Urothelium cell line (cell line): ENCODE measurements at places on chromosomes 5 and 9.

GRCh38 chr9:113503131-113503541 is 39.6 kb downstream of the RGS3 start:
- no peak for DNase-seq

GRCh38 chr5:149712439-149713147 is 17.5 kb upstream of the PPARGC1B start:
- no peak for DNase-seq

GRCh38 chr9:99222416-99223270 is 561 bp downstream of the SEC61B start:
- DNase-seq = no peak

- DNase-seq = peak; percentile 71
These were observed 97.4 kb downstream of the DAP start for GRCh38 chr5:10663489-10664179.

DNA sequence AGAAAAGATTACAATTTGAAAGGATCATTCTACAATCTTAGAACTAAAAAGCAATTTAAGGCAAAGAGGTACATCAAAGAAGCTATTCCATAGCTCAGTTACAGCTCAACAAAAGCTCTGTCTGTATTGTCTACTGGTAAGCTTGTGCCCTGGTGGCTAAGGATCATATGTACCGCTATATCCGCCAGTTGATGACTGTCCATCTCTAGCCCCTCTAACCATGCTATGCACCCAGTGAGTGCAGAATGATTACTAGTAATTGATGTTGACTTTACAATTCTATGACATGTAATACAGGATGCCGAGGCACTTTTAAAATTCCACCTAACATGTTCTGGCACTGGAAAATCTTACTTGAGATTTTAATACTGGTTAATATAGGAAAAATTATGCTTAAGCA is 13.1 kb downstream of the LOX start:
- DNase-seq = no peak

DNA sequence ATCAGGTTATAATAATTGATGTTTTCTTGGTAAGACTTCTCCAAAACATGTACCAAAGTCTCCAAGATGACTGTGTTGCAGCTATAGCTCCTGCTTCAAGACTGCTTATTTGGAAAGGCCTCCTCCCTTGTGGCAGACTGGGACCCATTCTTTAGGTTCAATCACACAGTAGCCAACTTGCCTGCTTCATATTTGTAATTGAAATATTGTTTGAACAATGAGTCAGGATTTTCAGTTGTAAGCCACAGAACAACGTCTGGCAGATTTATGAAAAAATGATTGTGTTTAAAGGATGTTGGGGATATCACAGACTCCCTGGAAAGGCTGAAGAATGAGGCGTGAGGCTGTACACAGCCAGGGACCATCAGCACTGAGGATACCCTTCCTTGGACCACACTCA is 458.9 kb downstream of the MED10 start:
- no peak for DNase-seq

DNA sequence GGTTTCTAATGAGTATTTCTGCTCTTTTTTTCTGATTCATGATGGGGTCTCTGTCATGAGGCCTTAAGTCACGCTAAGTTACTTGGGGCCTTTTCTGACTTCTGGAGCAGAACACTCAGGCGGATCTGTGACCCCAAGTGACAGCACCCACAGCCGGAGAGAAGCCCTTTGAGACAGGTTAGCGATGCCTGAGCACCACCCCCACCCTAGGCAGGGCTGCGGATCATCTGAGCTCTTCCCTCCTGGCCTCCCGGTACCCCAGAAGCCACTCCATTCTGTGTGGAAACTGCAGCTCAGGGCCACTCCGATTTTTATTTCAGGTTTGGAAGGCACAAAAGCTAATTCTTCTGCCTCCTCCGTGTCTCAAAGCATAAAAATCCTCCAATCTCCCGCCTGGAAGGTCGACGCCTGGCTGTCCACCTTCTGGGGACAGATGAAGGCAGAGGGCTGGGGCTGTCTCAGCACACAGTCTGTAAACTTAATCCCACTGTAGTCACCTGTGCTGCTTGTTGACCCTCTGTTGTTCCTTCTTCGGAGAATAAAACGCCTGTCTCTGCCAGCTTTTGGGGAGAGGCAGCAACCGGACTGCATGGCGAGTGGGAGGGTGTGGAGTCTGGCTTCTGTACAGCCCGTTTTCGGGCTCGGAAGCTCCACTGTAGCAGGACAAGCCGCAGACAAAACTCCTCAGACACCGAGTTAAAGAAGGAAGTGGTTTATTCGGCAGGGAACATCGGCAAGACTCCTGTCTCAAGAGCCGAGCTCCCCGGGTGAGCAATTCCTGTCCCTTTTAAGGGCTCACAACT is 88.8 kb downstream of the SPRY4 start:
- no peak for DNase-seq

DNA sequence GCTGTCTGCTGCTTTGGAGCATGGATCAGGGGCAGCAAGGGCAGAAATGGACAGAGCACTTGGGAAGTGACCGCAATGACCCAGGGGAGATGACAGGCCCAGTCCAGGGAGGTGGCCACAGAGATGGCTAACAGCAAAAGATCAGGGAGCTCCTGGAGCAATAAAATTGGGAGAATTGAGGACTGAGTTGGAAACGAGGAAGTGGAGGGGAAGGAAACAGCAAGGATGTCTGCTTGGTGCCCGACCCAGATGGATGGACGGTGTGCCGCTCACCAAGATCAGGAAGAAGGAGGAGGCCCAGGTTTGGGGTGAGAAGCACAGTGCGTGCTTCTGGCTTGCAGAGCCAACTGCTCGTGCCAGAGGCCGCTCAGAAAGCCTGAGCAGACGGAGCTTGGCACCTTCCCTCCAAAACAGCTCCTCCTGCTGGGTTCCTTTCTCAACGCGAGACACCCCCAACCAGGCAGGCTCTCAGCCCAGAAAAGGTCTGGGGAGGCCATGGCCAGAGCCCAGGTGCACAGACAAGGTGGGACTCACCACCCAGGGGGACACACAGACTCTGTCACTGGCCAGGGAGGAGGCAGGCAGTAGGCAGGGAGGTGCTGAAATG is 1.7 kb upstream of the SLC34A1 start:
- DNase-seq = no peak

DNA sequence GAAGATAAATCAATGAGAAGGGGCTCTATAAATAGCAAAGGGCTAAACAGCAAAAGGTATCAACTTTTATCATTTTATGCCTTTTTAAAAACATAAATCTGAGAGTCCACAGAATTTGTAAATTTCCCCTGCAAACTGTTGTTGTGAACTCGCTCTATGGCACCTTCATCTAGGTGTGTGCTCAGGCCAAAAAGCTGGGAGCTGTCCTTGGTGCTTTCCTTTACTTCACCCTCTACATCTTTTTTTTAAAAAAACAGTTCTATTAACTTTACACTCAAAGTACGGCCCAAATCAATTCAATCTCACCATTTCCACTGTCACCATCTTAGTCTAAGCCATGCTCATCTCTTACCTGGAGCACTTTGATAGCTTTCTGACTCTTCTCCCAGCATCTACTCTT is 108.2 kb upstream of the GPR151 start:
- no peak for DNase-seq

DNA sequence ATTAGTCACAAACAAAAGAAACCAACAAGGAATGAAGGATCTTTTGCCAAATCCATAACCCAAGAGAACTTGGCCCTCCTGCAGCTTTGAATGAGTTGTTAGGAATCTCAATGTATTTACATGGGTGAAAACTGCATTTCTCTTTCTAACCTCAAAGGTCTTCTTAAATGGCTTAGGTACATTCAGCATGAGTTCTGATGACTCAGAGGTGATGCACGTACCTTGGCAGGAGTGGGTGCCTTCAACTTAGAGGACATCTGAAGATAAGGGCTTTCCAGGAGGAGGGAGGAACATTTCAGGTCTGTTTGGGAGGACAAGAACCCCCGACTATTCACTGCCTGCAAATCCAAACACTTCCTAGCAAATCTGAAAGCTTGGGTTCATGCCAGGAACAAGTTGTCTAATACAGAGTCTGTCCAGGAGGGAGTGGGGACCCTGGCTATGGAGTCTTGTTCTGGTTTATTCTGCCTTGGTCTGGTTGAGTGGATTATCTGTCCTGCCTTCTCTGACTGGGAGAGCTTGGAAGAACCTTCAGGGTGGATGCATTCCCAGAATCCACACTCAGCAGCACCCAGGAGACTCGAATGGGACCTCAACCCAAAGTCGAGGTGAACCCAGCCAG is 65.7 kb downstream of the IRX2 start:
- DNase-seq = peak; percentile 75

DNA sequence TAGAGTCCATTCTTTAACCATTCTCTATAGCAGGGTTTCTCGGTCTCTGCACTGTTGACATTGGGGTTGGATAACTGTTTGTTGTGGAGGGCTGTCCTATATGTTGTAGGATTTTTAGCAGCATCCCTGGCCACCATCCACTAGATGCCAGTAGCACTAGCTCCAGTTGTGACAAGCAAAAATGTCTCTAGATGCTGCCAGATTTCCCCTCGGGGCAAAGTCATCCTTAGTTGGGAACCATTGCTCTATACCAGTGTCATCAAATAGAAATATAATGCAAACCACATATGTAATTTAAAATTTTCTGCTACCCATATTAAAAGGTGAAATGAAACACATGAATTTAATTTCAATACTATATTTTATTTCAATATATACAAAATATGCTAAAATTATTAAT is 2.9 kb downstream of the TTC23L start:
- DNase-seq = no peak

DNA sequence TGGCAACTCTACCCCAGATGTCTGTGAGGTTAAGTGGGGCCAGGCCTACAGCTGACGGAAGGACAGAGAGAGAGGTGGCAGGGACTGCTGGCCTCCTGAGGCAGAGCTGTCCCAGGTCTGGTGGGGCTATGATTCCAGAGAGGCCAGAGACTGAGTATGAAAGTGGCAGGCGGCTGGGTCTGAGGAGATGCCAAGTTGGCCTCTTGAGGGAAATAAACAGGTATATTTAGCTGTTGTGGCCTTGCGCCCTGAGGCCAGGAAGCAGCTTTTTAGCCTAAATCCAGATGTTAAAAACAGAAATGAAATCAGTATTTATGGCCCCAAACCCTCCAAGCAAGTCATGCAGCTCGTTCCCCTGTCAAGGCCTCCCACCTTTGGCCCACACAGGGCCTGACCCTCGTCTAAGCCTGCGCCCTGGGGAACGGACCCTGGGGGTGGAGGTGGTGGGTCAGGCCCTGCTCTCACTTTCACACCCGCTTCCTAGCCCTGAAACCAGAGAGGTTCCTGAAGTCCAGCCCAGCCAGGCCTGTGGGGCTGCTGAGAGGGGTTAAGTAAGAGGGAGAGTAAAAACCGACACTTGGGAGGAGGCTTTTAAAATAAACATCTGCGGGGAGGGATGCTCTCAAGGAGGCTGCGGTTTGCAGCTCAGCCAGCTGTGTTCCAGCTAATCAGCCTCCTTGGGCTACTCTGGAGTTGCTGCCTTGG is 18.7 kb downstream of the PCDHGC5 start:
- DNase-seq = no peak
